ENCODE measurements at places on chromosomes 2 and 18. TPM values are rescaled to one million over a fixed set of nuclear protein-coding genes. Genes with fewer than 3 reads are reported as not detected.

- no peak for DNase-seq
Observed at GRCh38 chr18:31162419-31162793, 250 bp downstream of the DSC1 start.

DNA sequence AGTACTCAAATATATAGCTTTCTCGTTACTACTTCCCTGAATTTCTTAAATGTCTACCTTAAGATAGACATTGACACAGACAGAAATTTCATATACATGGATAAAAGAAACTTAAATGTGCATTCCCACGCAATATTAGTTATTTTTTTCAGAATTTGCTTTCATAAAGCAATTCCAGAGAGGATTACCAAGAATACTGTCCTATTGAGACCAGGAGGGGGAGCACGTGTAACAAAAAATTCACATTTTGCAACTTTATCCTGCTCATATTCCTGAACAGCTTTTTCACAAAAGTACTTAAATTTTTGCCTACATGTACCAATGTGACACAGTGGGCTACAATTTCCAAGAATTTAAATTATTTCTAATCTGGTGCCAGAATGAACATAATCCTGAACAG lies 30.7 kb upstream of the ERCC3 start:
- no peak for DNase-seq

DNA sequence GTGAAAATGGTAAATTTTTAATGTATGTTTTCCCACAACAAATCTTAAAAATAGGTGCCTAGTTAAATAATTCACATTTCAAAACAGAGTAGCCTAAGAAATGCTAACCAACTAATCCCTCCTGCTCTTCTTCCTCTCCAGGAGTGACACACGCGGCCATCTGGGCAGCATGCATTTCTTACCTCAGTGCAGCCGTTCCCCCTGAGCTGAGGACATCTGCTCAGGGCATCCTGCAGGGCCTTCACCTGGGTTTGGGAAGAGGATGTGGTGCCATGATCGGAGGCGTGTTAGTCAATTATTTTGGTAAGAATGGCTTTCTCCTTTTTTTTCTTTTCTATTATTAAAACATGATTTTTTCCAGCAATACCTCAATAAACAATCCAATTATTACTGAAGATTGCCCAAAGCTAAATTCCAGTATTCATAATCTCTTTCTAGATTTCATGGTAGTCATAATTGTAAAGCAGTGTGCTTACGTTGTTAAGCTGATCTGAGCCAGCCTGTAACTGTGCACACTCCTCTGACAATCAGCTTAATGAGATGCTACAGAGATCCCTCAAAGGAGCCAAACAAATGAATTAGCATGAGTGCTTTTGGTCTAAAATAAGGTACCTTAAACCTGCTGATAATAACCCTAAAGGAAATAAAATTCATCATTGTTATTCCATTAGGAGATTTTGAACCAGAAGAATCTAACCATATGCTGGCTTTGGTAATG lies 45.8 kb downstream of the NEMP2 start:
- DNase-seq = no peak

DNA sequence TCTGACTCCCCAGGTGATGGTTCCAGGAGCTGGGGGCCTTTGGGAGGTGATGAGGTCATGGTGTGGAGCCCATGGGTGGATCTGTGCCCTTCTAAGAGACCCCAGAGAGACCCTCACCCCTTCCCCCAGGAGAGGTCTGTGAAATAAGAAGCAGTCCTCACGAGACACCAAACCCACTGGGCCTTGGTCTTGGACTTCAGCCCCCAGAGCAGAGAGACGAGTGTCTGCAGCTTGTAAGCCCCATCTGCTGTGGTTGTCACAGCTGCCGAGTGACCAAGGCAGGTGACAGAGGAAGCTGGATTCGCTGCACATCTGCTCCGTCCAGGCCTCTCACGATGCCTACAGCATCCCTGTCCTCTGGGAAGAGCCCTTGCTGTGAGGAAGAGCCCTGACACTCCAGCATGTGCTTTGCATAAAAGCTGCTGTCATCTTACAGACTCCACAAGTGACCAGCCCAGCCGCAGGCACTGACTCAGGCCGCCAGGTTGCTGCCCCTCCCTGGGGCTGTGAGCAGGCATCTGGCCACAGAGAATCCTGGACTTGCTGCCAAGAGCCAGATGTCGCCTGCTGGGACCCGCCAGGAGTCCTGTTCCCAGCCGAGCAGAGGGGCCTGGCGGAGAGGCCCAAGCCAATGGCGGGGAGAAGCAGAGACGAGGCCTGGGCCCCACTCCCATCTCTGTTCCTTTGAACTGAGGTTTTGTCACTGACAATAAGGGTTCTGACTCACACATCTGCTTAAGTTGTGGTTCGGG lies 150.8 kb downstream of the PXDN start:
- no peak for DNase-seq

Gene ANKRD53
- not detected for total RNA-seq

- peak; percentile 79 for DNase-seq
Observed at GRCh38 chr2:222813177-222813843, 47.5 kb upstream of the ACSL3 start.

DNA sequence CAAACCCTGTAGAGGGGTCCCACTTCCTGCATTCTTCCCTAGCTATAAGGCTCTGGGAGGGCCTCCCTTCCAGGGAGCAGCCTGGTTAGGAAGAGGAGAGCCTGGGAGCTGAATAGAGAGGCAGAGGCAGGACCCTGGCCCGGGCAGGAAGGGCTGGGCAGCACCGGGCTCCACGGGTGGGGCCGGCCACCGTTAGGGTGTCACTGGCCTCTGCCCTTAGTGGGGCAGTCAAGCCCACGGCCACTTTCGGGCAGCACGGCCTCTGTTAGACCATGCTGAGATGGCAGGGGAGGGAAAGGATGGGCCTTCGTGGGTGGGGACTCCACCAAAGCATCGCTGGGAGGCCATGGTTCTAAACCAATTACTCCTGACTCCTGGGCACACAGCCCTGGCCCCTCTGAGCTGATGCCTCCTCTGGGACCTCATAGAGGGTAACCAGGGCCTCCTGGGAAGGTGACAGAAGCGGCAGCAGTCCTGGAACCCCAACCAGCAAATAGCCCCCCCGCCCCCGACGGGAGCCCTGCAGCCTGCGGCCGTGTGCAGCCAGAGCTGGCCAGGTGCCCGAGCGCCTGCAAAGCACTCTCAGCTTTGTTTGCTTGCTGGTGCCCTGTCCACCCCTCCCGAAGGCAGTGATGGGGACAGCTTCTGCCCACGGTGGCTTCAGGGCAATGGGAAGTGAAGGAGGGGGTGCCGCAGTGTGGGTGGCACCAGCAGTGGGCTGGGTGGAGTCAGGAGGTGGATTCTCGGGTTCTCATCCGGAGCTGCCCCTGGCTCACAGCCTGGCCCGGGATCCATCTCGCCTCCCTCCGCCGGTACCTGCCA lies 16.3 kb upstream of the HPCAL1 start:
- no peak for DNase-seq

DNA sequence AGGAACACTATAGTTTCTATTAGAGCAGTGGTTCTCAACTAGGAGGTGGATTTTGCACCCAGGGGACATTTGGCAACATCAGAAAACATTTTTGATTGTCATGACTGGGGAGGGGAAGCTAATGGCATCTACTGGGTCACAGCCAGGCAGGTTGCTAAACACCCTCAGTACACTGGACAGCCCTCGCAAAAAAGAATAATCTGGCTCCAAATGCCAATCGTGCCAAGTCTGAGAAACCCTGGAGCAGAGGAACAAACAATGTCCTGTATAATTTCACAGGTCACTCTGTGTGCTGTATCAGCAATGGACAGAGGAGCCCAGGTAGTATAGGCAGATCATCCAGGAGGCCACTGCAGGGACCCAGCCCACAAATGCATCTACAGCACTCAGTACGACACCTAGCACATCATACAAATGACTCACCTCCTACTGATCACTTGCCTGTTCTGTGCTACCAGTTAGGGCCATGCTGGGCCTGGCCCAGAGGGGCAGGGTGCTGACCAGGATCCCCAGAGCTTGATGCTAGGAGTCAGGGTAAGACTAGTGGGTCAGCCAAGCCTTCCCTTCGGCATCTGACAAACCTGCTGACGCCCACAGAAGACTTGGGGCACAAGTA lies 37.6 kb downstream of the SFXN5 start:
- DNase-seq = no peak

DNA sequence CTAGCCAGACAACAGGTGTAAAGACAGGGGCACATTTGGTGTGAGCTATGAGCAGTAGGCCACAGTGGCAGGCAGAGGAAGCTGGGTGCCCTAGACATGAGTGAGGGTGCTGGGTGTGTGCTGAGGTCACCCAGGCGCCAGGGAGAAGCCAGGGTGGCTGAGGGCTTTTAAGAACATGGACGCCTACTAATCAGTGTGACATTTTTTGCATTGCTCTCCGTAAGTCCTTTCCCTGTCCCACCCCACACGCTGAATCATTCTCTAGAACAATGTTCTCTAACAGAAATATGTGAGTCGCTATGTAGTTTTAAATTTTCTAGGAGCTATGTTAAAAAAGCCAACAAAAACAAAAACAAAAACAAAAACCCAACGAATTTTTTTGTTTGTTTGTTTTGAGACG lies 204.5 kb upstream of the REV1 start:
- no peak for DNase-seq

Gene NTSR2
- not detected for total RNA-seq

DNA sequence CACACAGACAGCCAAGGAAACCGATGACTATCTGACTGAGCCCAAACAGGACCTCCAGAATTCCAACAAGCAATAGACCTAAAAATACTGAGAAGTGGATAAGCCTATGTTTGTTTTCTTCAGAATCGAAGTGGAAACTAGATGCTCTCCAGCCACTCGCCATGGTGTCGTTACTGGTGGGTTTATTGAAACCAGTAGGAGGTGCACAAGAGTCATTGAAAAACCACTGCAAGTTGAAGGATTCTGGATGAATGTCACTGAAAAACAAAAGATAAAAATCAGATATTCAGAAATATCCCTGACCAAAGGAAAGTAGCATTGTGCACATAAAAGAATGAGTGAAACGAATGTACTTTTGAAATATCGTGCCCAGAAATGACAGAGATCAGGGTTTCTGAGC lies 15.3 kb downstream of the TM4SF20 start:
- no peak for DNase-seq

DNA sequence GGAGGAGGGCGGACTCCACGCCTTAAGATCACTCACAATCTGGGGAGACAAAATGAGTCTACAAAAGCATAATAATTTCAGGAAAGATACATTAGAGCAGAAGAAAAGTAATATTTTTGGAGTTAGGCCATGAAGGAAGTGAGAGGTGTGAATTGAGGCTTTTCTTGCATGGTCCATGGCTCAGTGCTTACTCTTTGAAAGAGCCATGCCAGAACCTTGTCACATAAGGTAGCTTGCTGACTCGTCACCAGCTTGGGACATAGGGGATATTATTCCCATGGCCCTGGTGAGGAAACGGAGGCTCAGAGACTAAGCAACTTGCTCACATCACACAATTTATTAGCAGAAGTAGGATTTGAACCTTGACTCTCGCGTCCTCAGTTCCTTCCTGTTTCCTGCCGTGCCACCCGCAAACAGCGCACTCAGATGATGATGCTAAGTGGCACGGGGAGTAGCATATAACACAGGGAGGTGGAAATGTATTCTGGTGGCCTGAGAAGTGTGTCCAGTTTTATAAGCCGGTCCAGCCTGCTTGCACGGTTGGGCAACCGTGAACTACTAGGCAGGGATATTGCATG lies 312.2 kb upstream of the EPAS1 start:
- DNase-seq = no peak

- no peak for DNase-seq
Observed at GRCh38 chr18:45839414-45840395, 14.2 kb downstream of the SIGLEC15 start.

Gene SP140
- total RNA-seq = 113 TPM

- DNase-seq = no peak
Observed at GRCh38 chr18:11266781-11267480, 117.6 kb upstream of the PIEZO2 start.

GRCh38 chr2:5473635-5474034 lies 218.5 kb upstream of the SOX11 start:
- DNase-seq = no peak

GRCh38 chr2:98803405-98804264 lies 72.7 kb upstream of the MGAT4A start:
- DNase-seq = no peak

DNA sequence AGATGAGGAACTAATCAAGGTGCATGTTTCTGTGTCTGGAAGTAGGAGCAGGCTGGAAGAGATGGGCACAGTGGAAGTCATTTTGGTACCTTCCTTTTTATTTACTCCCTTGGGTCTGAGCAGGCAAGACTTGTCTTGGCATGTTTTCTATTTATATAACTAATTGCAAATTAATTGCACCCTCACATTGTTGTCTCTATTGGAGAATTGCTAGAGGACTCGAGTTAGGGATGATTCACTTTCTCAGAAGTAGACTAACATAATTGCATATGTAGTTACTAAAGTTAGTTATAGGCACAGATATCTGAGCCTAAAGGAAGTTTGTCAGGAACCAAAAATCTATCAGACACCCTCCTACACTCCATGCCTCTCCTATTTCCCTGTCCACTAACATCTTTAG lies 92.8 kb upstream of the NRP2 start:
- no peak for DNase-seq

DNA sequence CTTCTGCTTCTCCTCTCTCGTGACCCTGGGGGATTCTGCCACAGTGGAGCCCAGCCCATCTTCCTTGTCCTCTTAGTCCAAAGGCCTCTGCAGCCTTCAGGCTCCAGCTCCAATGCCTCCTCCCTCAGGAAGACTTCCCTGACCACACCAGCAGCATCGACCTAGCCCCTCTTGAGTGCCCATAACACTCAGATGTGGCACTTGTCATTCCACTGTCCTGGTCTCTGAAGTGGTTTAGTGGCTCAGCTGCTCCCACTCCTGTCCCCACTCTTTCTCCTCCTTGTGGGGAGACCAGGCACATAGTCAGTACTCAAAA lies 97.5 kb downstream of the STPG4 start:
- no peak for DNase-seq

DNA sequence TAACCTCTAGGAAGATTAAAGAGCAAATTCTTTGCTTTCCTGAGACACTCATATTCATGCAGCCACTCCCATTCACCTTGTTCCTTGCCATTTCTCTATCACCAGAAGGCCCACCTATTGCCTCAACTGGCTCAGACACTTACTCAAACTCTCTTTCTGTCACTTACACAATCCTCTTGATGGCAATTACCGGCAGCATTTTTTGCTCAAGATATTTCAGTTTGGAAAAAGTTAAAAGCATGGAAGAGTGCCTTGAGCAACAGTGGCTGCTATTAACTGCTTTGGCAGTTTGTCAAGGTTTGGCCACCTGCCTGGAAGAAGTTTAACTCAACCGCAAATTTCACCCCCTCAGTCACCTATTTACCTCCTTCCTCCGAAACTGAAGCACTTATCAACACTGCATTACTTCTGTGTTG lies 1104.0 kb upstream of the PIK3C3 start:
- DNase-seq = no peak
